ENCODE measurements at places on chromosomes 11 and 22. TPM values are rescaled to one million over a fixed set of nuclear protein-coding genes. Genes with fewer than 3 reads are reported as not detected.
A peak's percentile ranks its signal among the peaks of the same experiment; 100 is the strongest.

DNA sequence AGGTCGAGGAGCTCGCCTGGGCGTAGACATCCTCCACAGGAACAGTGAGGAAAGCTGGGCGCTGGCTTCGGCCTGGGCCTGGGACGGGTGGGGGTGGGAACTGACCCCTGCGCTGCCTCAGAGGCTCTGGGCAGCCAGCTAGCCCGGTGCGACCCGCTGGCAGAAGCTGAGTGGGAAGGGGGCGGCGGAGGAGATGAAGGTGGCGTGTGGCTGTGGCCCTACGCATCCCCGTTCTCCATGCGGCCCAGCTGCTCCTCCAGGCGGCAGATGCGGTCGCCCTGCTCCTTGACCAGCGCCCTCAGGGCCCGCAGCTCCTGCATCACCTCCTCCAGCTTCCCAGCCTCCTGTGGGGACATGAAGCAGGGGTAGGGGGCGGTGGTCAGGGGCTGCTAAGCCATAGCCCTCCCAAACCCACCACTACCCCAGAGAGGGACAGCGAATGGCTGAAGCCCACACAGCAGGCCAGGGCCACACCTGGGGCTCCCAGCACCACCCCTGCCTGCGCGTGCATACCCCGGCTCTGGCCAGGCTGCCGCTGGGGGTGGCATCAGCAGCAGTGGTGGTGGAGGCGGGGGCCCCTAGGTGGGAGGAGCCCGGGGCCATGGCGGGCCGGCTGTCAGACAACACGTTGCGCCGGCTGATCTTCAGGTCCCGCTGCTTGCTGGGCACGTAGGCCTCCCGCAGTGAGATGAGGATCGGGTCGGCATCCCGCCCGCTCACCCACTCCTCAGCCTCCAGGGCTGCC lies 848 bp upstream of the PTPRCAP start:
- peak; percentile 72 for DNase-seq

DNA sequence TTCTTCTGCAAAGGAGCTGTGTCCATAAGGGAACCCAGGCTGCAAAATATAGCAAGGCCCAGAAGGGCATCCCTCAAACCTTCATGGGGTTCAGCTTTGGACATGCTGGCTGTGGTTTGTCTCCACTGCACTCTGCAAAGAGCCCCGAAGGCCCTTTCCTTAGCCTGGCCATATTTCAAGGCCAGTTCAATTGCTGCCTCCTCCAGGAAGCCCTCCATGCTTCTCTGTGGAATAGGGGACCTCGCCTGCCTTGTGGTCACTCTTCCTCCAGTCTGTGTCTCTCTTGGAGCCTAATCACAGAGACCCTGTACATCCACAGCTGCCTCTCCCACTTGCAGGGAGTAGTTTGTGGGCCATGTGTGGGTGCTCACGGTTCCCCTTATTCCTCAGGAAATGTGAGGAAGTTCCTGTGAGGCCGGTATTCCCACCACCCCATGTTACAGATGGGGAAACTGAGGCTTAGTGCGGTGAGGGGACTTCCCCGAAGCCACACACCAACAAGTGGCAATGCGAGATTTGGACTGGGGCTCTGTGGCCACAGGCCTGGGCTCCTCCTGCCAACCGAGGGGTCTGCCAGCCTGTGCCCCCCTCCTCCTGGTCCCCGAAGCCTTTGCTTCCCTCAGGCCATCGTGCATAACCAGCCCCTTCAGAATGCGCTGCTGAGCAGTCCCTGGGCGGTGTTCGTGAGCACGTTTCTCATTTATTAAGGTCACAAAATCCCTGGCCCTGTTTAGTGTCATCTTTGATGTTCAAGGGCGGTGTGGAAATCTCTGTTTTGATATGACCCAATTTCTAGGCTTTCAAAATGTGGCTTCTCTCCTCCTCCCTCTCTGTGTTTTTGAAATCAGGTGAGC lies 65.8 kb downstream of the PARVB start:
- no peak for DNase-seq

The IL10RA gene
- 274 TPM for total RNA-seq

GRCh38 chr11:122071709-122072202 lies 44.3 kb downstream of the BLID start:
- no peak for DNase-seq

The TREH gene
- total RNA-seq, result not detected

- DNase-seq, result peak; percentile 67
Measured at GRCh38 chr11:117815262-117815803, 9.2 kb downstream of the FXYD2 start.

- no peak for DNase-seq
Measured at GRCh38 chr11:70490208-70490607, 91.9 kb downstream of the CTTN start.

DNA sequence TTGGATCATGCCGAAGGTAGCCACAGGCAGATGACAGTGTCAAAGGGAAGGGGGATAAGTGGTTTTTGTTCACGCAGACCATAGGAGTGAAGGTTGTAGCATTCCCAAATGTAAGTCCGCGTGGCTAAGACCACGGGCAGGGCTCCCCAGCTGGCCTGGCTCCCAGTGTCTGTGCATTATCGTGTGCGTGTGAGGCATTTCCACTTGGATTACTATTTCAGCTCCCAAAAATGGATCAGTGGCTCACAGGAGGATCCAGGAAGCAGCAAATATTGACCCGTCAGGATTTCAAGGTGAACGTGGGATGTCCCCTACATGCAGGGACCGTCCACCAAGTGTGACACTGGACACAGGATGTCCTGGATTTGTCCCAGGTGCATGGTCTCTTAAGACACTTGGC lies 10.6 kb downstream of the CDKN1C start:
- no peak for DNase-seq

GRCh38 chr22:44085743-44086270 lies 61.7 kb downstream of the PARVB start:
- no peak for DNase-seq

DNA sequence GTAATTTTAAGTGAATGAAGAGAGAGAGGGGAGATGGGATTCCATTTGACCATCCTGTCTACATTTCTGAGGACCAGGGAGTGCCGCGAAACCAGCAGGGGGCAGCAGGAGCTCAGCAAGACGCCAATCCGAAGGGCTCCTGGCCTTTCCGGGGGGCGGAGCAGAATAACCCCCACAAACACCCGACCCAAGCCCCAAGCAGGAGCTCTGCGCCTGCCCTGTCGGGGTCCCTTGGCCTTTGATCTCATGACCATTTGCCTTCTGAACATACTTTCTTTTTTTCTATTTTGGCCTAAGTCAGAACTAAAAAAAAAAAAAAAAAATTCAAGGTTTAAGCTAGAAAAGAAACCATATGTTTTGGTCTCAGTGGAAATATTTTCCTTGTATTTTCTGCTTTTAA lies 21.9 kb upstream of the SCN2B start:
- DNase-seq, result peak; percentile 74

GRCh38 chr11:85769771-85770170 lies 41.2 kb downstream of the SYTL2 start:
- DNase-seq, result no peak

The APOBEC3H gene
- 1.4 TPM for total RNA-seq
